Caco-2 (cell line): ENCODE measurements at places on chromosomes 6 and 20.

- DNase-seq, result no peak
Observed at GRCh38 chr6:24927985-24928745, 7.6 kb downstream of the RIPOR2 start.

- no peak for DNase-seq
Observed at GRCh38 chr6:105330913-105331312, 72.0 kb downstream of the PREP start.

GRCh38 chr20:23920408-23921325, 41.1 kb upstream of the CST5 start:
- DNase-seq, result no peak

GRCh38 chr6:162467679-162468078, 259.9 kb downstream of the PRKN start:
- no peak for DNase-seq
